Cardiac muscle cell (in vitro differentiated cells and primary cell): ENCODE measurements at places on chromosomes 5 and 9. TPM values are rescaled to one million over a fixed set of nuclear protein-coding genes. Genes with fewer than 3 reads are reported as not detected.

DNA sequence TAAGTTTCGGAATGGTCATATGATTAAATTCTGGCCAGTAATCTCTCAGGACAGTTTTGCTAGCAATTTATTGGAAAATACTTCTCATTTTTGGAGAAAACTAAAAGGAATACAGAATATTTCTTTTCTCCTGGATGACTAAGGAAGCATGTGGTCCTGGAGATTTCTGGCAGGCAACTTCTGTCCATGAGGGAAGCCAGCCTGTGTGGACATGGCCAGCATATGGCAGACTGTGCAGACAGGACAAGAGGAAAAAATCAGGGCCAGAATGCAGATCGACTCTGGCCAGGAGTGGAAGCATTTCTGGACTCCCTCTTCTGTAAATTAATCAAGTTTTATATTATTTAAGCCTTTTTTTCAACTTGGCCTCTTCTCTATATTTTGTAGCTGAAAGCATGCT lies 100.4 kb upstream of the CDH18 start:
- DNase-seq: no peak

GRCh38 chr9:89425921-89426383 lies 72.0 kb downstream of the SEMA4D start:
- no peak for DNase-seq

GRCh38 chr9:80775530-80775929 lies 913.8 kb downstream of the TLE1 start:
- no peak for DNase-seq

DNA sequence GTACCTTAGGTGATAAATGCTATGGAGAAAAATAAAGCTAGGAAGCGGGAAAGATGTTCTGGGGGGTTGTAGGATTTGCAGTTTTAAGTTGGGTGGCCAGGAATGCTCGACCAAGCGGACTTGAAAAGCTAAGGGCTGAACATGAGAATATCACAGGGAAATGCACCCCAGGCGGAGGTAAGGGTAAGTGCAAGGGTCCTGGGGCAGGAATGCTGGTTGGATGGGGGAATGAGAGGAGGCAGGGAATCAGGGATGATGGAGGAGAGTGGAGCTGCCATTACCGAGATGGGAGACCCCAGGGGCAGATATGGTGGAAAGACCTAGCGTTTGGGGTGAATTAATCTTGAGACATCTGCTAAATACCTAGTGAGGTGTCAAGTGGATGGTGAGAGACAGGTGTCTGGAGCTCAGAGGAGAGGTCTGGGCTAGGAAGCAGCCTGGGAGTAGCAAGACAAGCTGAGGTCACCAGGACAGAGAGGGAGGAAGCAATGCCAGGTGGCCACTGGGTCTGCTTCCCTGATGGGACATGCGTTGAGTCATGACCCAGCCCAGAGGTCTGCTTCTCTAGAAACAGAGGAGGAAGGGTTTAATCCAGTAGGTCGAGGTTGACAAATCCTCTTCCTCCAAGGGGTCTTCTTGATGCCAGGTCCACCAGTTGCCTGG lies 77.7 kb upstream of the ASS1 start:
- no peak for DNase-seq

SHOC1 gene
- not detected in 2 replicates for total RNA-seq

CDX1 gene
- not detected in 2 replicates for total RNA-seq

GRCh38 chr5:32668552-32668951 lies 42.6 kb upstream of the NPR3 start:
- DNase-seq: no peak

- no peak for DNase-seq
Measured at GRCh38 chr9:121884057-121884541, 209.0 kb downstream of the TTLL11 start.

RASEF gene
- 0.33 and 0.35 TPM in 2 replicates for total RNA-seq

GRCh38 chr5:55104036-55104772 lies 1.8 kb downstream of the GZMA start:
- DNase-seq: no peak

DNA sequence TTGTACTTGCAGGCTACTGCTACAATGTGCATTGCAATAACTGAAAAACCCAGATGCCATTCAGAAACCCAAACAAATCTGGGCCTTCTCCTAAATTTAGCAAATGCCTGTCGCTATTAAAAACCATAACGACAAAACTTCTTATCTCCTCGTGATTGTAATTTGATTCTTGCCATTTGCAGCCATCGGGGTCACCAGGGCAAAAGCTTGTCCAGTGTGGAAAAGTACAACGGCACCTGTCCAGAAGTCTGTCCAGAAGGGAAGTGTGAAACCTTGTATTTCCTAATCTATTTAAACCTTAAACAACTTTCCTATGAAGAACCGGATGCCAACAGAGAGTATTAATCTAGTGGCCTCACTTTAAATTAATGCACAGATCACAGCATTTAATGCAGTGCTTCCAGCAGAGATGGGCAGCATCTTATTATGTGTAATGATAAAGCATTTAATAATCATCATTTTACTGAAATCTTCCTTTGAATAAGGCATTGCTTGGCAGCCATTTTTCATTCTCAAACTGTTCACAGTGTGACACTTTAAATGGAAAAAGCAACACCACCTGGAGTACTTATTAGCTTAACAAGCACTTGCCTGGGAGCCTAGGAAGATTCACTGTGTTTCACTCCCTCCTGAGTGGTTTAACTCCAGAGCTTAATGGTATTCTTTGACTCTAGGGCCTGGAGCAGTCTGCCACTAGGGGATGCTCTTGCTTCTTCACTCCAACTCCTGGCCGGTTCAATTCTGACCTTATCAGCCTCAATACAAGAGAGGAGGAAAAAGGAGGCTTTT lies 4.9 kb upstream of the C7 start:
- peak; percentile 93 for DNase-seq

SEC24A gene
- total RNA-seq: 9.3 and 9.9 TPM in 2 replicates

DNA sequence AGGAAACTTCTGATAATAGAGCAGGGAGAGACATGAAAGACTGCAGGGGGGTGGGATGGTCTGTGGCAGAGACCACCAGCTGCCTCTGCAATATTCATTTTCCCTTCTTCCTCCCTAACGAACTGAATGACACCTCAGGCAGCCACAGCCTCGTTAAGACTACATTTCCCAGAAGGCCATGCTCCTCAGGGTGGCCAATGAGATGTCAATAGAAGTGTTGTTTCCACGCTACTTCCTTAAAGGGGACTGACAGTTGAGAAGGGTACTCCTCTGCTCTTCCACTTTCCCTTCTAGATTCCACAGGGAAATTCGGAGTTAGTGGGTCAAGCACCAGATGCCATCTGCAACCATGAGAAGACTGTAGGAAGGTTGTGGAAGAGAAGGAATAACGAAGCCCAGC lies 52.0 kb upstream of the DAPK1 start:
- peak; percentile 27 for DNase-seq

PCDHA2 gene
- total RNA-seq: 4.5 and 5.1 TPM in 2 replicates

IL11RA gene
- 64.6 and 98.7 TPM in 2 replicates for total RNA-seq

DNA sequence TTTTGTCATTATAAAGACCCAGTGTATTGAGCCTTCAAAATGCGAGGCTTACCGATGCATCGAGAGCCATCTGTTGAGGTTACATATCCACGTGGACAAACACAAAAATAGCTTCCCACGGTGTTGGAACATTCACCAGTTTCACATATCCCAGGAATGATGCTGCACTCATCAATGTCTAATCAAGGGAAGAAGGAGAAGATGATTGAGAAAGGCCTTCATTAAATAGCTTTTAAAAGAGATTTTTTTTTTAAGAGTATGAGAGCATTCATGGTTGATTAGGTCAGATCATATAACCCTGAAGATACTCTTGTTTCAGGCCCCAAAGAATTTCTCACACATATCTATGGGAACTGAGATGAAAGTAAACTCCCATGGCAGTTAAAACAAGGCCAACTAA lies 129.4 kb downstream of the FBN2 start:
- no peak for DNase-seq

DNA sequence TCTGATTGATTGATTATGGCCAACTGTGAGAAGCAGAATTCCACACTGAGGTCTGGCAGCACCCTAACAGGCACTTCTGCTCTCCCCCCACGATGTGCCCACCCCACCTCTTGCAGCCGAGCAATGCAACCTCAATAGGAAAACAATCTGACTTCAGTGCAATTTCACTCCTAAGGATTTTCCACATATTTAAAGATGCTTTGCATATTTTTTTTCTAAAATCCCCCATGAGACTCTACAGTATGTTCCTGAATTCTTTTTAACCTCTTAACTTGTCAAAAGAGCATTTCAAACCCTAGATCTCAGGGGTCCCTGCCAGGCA lies 243.1 kb downstream of the AUH start:
- DNase-seq: no peak

DNA sequence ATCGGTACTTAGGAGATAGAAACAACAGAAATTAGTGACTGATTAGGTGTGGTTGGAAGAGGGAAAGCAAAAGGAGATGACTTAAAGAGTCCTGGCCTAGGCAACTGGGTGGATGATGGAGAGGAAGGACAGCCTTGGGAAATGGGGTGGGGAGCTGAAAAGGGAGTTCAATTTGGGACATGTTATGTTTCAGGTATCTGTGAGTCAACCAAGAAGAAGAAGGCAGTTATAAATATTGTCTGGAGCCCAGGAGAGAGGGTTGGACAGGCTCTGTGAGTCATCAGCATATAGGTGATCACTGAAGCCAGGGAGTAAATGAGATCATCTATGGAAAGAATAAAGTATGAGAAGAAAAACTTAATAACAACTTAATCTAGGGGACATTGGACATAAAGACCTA lies 357.7 kb downstream of the NPR3 start:
- no peak for DNase-seq

DNA sequence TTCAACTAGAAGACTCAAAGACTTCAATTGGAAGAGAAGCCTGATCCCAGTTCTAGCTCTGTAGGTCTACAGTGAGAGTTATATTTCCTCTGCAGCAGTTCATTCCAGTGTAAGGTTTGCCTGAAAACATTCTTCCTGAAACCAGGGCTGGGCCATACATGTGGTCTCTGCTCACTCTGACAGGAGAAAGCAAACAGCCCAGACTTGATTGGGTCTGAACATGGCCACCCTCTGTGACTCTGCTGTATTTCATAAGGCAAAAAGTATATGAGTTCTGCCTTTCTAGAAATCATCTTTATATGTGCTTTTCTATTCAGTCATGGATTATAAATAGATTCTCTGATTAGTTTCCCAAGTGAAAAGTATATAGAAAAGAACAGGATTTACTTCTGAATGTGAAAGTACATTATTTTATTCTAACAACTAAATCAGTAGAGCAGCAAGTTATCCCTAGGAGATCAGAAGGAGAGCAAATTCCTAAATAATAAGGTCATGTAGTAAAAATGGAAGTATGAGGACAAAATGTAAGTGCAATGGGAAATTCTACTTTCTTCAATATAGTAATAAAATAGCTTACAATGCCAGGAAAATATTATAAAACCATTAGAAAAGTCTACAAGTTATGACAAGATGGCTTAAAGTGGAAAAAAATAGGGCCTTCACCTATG lies 144.3 kb downstream of the EFNA5 start:
- no peak for DNase-seq

DNA sequence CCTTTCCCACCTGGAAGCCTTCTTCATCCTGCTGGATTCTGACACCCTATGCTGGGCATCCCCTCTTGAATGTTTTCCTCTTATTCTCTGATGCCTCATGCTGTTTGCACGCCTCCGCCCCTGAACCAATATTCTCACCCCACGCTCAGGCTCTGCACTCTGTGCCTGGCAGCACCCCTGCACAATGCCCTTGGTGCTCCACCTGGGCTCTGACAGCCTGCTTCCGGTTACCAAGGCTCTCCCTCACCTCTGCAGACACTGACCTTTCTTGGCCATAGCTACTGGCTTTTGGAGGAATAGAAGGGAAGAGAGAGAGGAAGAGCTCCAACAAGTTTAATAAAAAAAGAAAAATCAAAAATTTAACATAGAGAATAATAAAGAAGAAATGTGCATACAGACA lies 108.7 kb upstream of the SHB start:
- no peak for DNase-seq

DNA sequence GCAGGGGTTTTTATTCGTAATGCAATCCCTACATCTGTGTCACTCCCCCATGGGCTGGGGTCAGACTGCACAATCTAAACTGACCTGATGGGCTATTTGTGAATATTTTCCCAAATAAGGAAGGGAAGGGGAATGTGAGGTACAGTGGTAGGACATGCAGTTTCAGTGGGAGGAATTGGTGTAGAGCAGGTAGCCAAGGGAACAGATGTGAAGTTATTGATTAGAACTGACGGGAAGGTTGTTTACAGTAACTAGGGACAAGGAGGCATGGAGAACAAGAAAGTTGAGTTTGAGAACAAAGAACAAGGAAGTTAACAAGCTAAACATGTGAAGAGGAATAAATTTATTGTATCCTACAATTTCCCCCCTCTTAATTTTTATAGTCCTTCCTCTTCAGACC lies 104.8 kb downstream of the CFAP95 start:
- DNase-seq: no peak

MXD3 gene
- 15.2 and 112 TPM in 2 replicates for total RNA-seq

DNA sequence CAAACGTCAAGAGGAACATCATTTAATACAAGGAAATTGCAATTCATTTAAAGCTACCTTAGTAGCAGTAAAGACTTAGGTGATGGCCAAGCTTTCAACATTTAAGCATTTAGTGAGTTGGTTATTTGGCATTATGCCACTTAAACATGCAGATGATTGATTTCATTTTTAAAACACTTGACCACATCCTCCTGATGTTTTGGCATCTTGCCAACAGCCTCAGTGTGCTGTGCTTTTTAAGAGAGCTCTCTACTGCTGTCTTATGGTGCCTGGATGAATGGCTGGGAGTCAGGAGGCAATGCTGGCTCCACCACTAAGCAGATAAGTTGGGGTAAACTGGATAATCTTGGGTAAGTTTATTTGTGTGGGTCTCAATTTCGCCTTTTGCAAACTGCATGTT lies 364.5 kb downstream of the MAN2A1 start:
- peak; percentile 76 for DNase-seq

DNA sequence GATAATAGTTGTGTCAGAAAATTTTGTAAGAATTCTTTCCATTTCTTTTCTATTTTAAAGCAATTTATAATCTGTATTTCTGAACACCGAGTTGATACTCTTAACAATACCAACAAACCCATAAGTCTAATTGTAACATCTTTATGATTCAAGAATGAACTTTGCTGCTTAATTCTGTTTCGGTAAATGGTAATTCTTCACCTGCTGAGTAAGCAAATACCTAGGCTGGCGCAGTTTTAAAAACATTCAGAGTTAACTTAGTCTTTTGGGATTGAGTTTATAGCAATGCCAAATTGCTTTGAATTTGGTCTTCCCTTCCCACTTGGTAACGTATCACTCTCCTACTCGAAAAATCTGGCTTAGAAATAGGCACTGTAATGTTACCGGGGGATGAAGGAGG lies 223.0 kb downstream of the MARCHF11 start:
- DNase-seq: no peak

LCNL1 gene
- 0.36 TPM in 1 of 2 replicates, not detected in the other for total RNA-seq

TXNDC8 gene
- total RNA-seq: not detected in 2 replicates

GRCh38 chr5:9439531-9440292 lies 106.2 kb downstream of the SEMA5A start:
- DNase-seq: no peak

PCDHB16 gene
- 4.8 and 6.3 TPM in 2 replicates for total RNA-seq
